HEK293T (cell line): ENCODE measurements at places on chromosomes 6 and 20.

DNA sequence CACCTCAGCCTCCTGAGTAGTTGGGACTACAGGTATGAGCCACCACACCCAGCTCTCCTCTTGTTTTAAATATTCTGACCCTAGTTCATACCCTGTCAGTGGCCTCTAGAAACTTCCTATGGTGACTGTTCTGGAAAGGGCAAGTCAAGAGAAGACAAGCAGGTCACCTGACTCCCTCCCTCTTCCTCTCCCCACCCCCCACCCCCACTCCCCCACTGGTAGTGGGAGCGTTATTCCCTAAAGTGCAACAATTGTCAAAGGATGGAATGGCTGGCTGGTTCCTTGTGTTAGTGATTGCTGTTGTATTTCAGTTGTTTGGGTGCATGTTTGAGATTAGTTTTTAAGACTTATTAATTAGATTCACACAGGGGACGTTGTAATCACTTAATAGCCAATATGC, 136.1 kb downstream of the CARMIL1 start:
- no peak for DNase-seq

DNA sequence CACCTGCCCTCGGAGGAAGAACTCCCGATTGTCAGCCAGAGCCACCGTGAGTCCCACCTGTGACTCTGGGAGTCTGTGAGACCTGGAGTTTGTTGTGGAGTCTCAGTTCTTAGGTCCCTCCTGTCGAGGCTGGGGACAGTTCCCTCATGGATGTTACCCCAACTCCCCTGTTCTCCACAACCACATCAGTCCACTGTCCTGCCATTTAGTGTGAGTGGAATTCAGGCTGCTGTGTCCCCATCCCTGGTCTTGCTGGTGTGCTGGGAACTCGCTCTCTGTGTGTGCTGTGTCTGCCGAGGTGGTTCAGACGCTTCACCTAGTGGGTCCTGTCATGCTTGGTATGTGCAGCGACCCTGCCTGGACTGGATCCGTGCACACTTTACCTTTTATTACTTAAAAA, 163.2 kb downstream of the DTNBP1 start:
- DNase-seq, result no peak

DNA sequence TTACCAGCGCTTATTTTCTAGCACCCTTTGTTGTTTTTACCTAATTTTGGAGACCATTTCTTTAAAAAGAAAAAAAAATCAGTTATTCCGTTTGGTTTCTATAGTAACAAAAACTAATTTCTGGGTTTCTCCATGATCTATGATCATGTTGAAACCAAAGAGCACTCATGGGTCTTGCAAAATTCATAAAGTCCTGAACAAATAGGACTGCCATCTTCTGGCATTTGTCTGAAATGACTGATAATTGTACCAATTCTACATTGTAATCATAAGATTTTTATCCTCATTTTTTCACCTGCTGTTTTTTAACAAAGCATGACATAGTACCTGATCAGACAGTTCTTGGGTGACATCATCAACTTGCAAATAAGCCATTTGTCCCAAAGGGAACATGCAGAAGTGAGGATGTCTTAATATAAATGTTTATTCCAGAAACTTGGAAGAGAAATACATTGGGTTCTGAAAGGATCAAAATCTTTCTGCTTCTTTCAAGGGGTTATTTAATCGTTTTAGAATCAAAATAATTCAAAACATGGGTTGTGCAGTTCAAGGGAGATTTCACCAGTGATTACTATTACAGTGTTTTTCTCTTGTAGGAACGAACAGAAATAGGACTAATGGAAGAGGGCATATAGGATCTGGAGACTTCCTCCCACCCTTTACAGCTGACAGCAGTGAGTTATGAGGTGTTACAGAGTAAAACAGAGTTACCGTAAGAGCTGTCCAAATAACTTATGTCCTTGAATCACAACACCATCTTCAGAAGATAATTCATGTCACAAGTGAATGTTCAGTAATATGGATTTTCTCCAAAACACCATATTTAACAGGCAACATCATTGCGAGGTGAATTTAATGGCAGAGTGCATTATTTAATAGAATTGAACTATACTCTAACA, 87.1 kb upstream of the GJE1 start:
- no peak for DNase-seq

- DNase-seq, result peak; percentile 40
Measured at GRCh38 chr6:35497571-35498421, 917 bp upstream of the TEAD3 start.

GRCh38 chr20:38147163-38147562, 17.9 kb downstream of the TGM2 start:
- no peak for DNase-seq

DNA sequence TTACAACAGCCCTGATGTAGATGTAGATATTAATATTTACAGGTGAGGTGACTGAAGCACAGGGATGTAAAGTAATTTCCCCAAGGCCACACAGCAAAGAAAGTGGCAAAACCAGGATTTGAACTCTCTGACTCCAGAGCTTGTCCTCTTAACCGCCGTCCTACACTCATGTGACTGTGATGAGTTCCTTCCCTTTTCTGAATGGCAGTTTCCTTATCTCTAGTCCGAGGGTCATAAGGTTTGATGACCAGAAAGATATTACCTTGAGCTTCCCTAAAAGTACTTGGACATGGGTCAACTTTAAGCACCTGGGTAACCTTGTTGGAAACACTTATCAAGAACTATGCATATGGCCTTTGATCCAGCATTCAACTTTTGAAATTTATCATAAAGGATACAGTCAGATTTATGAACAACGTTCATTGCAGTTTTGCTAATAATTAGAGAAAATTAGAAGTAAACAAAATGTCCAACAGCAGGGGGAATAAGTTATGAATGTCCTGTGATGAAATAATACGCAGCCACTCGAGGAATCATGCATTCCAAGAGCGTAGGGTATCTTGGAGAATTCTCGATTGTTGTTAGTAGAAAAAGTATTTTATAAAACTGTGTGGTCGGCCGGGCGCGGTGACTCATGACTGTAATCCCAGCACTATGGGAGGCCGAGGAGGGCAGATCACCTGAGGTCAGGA, 2.3 kb upstream of the TLDC2 start:
- no peak for DNase-seq

- no peak for DNase-seq
Measured at GRCh38 chr20:10597637-10598036, 76.2 kb downstream of the JAG1 start.

GRCh38 chr6:16409531-16410441, 171.4 kb downstream of the GMPR start:
- peak; percentile 49 for DNase-seq

DNA sequence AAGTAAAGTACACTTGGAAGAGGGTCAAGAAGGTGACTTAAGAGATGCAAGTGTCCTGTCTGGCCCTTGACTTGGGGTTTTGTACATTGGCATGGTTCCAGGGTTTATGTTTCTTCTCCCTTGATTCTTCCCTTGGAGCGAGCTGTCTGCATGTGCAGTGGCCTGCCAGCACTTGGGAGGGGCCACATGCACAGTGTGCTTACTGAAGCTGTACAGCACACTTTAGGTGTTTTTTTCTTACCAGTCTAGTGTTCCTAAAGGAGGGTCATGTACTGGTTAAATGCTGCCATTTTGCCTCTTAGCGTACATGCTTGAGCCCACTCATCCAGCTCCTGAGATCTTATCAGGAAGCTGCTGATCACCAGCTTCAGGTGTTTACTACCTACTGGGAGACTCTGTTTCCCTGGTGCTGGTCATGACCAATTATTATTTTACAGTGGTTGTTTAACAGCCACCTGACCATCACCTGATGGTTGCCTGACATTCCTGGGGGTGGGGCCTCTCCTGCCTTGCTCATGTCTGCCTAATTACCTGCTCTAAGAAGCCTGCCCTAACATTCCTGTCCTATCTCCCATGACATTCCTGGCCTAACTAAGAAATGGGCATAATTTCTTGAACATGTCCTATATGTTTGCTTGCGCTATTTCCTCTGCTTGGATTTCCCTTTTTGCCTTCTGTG, 182.9 kb downstream of the MCHR2 start:
- no peak for DNase-seq

GRCh38 chr6:113636357-113636824, 220.8 kb upstream of the MARCKS start:
- peak; percentile 33 for DNase-seq

GRCh38 chr6:108675226-108676200, 114.8 kb downstream of the FOXO3 start:
- no peak for DNase-seq

DNA sequence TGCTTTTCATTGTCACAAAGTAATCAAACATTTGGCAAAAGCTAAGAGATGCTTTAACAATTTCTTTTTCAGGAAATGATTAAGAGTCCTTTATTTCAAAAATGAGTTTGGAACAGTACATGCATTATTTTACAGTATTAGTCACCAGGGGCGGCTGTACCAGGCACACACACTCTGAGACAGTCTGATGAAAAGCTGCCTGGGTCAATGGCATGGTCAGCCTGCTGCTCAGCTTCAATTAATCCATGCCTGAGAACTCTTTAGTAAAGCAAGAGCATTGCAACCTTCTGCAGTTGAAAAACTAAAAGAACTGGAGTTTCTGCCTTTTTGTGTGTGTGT, 105.5 kb downstream of the TULP4 start:
- no peak for DNase-seq

DNA sequence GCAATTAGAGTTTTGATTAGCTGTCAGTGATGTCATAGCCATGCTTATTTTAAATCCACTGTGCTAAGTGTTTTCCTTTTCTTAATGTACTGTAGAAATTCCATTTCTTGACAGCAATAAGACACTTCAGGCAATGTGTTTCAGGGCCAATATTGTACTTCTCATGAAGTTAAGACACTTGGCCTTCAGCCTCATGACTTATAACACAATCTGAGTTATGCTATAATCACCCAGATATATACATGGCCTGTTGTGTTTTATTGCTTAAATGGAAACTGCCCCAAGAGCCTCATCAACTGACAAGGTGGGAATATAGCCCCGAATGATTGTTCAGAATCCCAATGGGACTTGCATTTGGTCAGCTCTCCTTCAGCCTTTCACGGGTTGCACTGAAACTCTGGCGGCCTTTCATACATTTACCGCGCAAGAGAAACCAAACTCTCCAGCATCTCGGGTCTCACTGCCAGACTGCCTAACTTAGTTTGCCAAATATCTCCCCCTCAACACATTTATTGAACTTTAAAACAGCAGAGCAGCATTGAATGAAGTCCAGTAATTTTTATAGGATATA, 44.2 kb upstream of the TBX18 start:
- no peak for DNase-seq

GRCh38 chr6:156905801-156906200, 128.6 kb downstream of the ARID1B start:
- DNase-seq, result no peak

- DNase-seq, result no peak
Measured at GRCh38 chr20:50130995-50131394, 18.0 kb upstream of the UBE2V1 start.

DNA sequence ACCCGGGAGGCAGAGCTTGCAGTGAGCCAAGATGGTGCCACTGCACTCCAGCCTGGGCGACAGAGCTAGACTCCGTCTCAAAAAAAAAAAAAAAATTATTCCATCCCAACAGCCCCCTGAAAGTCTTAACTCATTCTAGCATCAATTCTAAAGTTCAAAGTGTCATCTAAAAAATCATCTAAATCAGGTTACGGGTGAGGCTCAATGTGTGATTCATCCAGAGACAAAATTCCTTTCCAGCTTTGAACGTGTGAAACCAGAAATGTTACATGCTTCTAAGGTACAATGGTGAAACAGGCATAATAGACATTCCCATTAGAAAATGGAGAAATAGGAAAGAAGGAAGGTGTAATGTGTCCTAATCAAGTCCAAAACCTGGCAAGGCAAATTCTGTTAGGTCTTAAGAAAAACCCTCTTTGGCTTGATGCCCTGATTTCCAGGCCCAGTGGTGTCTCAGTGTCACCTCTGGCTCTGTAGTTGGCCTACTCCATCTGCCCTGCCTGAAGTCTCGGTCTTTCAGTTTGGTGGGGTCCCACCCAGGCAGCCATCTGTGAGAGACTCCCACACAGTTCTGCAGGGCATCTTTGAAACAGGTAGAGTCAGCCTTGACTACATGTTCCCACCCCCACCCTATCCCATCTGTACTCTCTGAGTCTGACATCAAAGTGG, 43.5 kb downstream of the HFE start:
- no peak for DNase-seq

DNA sequence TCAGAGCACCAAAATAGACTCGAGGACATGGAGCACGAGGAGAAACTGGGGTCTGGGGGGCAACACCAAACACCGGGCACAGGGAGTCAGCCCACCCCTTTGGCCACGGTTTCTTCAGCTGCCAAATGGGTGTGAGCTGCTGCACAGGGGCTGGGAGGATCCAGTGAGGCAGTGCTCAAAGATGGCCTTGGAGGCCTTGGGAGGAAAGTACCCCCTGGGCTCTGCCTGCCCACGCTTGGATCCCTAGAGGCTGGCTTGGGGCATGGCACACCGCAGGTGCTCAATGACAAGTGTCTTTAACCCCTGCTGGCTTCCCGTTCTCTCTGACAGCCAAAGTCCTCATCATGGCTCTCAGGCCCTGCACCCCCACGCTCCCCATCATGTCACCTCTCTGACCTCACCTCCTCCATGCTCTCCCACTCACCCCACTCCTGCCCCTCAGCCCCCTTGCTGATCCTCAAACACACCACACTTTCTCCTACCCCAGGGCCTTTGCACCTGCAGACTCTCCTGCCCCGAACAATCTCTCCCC, 190.3 kb downstream of the ANKRD60 start:
- no peak for DNase-seq

DNA sequence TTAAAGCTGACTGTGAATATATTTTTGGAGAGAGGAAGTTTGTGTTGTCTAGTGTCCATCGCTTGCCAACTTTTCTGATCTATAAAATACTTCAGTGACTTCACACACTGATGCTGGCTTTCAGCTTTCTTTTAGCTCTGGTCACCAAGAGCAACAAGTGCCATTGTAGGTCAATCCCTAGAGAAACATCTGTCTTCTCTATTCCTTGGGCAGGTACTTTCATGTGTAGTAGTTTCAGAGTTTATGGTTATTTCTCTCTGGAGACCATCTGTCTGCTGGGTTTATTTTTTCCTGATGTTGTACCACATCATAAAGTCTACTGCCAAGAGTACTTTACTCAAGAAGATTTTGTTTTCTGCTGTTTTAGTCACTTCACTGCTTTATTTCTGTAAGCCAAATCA, 249.9 kb downstream of the KHDC1L start:
- DNase-seq, result no peak

DNA sequence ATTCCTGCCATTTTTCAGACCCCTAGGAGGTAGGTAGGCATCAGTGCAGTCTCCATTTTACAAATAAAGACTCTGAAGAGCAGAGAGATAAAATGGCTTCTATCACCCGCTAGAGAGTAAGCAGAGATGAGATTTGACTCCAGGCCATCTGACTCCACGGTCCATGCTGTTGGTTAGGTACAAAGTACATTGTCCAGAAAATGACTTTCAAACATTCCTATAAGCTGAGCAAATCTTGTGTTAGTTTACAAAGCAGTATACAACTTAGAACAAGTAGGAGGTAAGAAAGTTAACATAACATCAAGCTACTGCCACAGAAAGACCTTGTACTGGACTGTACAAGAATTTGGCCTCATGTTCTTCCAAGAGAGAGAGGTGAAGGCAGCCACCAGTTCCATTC, 14.9 kb downstream of the BTN1A1 start:
- DNase-seq, result no peak

GRCh38 chr20:6767126-6767535, 355 bp upstream of the BMP2 start:
- no peak for DNase-seq

GRCh38 chr6:43709654-43710303, 22.2 kb upstream of the MRPS18A start:
- DNase-seq, result no peak
